ENCODE measurements at places on chromosomes 5 and 9.

DNA sequence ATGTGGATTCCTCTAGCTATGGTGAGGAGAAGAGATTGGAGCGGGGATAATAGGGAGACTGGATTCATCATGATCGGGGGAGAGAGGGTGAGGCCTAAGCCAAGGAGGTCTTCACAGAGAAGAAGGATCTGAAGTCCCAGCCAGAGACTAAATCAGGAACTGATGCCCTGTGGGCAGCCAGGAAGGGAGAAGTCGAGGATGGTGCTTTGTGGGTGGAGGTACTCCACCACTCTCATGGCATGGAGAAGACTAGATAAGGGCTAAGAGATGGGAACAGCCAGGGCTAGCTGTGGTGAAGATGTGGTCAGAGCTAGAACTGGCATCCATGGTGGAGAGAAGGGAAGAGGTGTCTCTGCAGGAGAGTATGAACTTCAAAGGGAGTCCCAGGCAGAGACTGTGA lies 3.0 kb upstream of the RGS14 start:
- DNase-seq, result no peak
- H3K27ac ChIP-seq, result no peak overlapping the region
- no peak overlapping the region for H3K4me3 ChIP-seq

- no peak for DNase-seq
- no peaks in the 10 kb centered on the region for H3K36me3 ChIP-seq
- H3K27me3 ChIP-seq, result no peaks in the 10 kb centered on the region
- no peak overlapping the region for H3K4me3 ChIP-seq
- no peaks in the 10 kb centered on the region for H3K4me1 ChIP-seq
- H3K27ac ChIP-seq, result no peak overlapping the region
These were observed 225.5 kb downstream of the PTPRD start for GRCh38 chr9:10387282-10387681.

DNA sequence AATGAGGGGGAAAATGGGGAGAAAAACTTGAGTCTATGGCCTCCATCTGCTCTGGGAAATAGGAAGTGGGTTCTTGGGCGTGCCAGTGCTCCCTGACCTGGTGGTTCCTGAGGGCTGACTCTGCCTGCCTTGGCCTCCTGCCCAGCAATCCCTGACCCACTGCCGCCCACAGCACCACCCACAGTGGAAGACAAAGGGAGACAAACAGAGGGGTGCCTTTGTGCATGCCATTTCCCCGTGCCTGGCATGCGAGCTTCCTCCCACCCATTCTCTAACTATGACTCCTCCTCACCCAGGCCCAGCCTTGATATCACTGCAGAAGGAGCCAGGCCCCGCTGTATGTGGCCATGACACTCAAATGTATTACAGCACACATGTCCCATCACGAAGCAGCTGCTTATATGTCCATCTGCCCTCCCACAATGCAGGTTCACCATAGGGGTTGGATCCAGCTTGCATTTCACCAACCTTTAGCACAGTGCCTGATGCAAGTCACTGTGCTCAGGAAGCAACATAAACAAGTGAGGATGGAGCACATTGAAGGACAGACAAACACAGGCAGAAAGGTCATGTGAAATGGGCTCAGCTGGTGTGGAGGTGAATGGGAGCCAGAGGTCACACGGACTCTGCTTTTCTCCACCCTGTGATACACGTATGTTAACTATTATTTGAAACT lies 84.4 kb downstream of the ADRB2 start:
- H3K4me3 ChIP-seq, result no peak overlapping the region
- no peaks in the 10 kb centered on the region for H3K27me3 ChIP-seq
- H3K27ac ChIP-seq, result peak overlapping the region; percentile 44
- H3K36me3 ChIP-seq, result no peaks in the 10 kb centered on the region
- peaks cover 15% of the 10 kb centered on the region for H3K4me1 ChIP-seq

DNA sequence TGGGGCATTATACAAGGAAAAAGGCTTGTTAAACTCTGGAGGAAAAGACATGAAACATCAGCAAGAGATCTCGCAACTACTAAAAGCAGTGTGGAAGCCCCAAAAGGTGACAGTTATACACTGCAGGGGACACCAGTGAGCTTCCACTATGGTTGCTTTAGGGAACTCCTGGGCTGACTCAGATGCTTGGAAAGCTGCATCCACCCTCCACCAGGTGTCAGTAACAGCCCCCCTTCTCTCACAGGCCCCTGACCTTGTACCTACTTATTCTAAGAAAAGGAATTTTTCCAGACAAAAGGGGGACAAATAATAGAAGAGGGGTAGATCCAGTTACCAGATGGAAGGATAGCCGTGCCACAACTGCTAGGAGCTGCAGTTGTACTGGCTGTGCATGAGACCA lies 154.4 kb upstream of the COX7C start:
- H3K4me3 ChIP-seq, result no peak overlapping the region
- H3K36me3 ChIP-seq, result no peaks in the 10 kb centered on the region
- no peaks in the 10 kb centered on the region for H3K4me1 ChIP-seq
- no peak for DNase-seq
- no peaks in the 10 kb centered on the region for H3K27me3 ChIP-seq

DNA sequence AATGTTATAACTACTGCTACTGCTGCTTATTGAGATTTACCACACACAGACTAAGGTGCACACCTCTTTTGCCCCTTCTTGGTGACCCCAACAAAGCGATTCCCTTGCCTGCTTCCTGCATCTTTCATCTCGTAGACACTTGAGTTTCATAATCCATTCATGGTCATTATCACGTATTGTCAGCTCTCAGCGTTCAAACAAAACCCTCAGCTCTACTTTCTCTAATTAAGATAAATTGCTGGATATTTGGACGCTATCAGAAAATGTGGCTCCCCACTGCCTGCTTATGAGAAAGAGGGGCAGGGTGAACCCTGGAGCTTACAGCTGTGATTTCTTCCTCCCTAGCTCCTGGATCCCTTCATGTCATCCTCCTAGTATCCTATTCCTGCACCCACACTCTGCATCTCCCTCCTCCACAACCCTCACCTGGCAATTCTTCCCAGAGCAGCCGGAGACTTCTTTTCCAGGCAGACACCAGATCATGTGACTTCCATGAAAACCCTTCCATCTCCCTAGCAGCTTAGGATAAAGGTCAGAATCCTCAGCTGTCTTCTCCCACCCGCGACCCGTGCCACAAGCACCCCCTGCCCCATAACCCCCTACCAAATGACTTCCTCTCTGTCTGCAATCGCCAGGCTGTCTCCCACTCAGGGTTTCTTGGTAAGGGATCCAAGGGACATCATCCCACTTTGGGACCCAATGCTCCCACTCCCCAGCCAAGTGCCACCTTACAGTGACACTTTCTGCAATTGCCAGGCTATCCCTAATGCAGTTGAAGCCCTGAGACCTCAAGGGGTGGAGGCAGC lies 146.5 kb downstream of the NSG2 start:
- H3K4me3 ChIP-seq, result no peak overlapping the region
- no peak overlapping the region for H3K27ac ChIP-seq
- no peaks in the 10 kb centered on the region for H3K36me3 ChIP-seq

DNA sequence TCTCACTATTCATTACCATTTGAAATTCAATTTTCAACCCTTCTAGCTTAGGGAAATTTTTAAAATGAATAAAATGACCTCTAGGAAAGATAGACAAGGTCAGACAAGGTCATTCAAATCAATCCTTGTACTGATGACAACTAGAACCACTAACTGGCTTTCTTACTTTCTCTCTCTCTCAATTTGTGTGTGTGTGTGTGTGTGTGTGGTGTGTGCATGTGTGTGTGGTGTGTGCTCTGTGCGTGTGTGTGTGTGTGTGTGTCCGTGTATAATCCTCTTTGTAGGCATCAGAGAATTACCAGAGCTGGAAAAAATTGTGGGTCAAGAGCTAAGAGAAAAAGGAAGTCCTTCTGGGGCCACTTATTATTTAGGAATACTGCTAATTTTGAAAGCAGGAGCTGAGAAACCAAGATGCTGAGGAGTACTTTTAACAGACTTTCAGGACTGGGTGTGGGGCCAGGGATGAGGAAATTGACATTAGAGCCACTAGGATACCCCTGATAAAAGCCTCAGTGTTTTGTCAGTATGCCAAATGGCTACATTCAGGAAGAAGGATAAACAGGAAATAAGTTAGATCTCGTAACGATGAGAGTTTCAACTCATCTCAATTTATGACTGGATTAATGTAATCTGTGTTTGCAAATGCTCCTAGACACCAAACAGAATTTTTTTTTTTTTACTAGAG lies 723.3 kb downstream of the CETN3 start:
- DNase-seq, result no peak
- H3K4me3 ChIP-seq, result no peak overlapping the region
- no peaks in the 10 kb centered on the region for H3K27me3 ChIP-seq
- no peaks in the 10 kb centered on the region for H3K4me1 ChIP-seq

- H3K27me3 ChIP-seq, result no peaks in the 10 kb centered on the region
- peak overlapping the region; percentile 86 for H3K27ac ChIP-seq
- H3K36me3 ChIP-seq, result peaks cover 66% of the 10 kb centered on the region
- peak; percentile 41 for DNase-seq
These were observed 381 bp downstream of the MED22 start for GRCh38 chr9:133347515-133347984.

DNA sequence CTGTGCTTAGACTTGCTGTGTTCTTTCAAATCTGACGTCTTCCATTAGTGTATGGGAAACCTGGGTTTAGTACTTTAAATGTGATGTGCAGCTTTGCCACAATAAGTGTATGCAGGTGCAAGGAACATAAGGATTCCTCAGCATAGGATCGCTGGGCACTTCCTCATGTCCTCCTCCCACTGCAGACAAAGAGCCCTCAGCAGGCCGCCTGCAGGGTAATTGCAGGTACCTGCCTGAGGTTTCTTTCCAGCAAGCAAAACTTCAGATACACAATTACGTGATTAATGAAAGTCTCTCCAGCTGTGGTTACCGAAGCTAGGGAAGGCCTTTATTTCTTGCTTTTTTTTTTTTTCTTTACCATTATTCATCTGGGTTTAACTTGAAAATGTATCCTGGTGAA lies 233.1 kb downstream of the RFK start:
- no peak overlapping the region for H3K4me3 ChIP-seq
- no peaks in the 10 kb centered on the region for H3K36me3 ChIP-seq
- no peak overlapping the region for H3K27ac ChIP-seq
- DNase-seq, result no peak
- H3K27me3 ChIP-seq, result no peaks in the 10 kb centered on the region
- no peaks in the 10 kb centered on the region for H3K4me1 ChIP-seq

GRCh38 chr5:66494437-66494836 lies 101.8 kb upstream of the MAST4 start:
- peaks cover 2% of the 10 kb centered on the region for H3K27me3 ChIP-seq
- H3K36me3 ChIP-seq, result no peaks in the 10 kb centered on the region
- DNase-seq, result no peak
- H3K27ac ChIP-seq, result no peak overlapping the region
- no peaks in the 10 kb centered on the region for H3K4me1 ChIP-seq

GRCh38 chr9:95088421-95089161 lies 228.9 kb downstream of the FANCC start:
- peaks cover 13% of the 10 kb centered on the region for H3K4me1 ChIP-seq
- no peak overlapping the region for H3K27ac ChIP-seq
- no peaks in the 10 kb centered on the region for H3K27me3 ChIP-seq

- DNase-seq, result no peak
- no peaks in the 10 kb centered on the region for H3K36me3 ChIP-seq
These were observed 133.0 kb downstream of the GNA14 start for GRCh38 chr9:77514886-77515711.

All from activated CD4-positive, alpha-beta memory T cell treated with anti-CD3 and anti-CD28 coated beads, Interleukin-2, amount 10 ng/mL, durations not matched to agents 7 days and 5 days (primary cell).